ENCODE measurements at places on chromosomes 12 and 14.

- DNase-seq = no peak
Measured at GRCh38 chr12:103667125-103667524, 80.1 kb downstream of the STAB2 start.

- DNase-seq = peak; percentile 16
Measured at GRCh38 chr12:10186299-10186698, 7.5 kb downstream of the TMEM52B start.

DNA sequence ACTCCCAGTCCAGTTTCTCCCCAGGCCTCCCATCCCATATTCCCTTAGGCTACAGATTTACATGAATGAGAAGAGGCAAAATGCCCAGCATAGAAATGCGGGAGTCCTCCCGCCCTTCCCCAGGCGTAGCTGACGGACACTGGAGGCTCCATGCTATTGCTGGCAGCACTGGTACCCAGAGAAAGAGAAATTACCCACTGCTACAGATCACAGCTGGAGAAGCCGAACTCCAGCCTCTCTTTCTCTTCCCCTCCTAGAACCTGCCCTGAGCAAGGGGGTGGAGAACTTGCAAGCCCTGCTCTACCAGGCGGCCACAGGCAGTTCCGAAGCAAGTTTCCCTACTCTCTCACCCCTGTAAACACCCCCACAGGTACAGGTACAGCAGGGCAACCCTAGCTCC, 3.6 kb downstream of the LTBR start:
- no peak for DNase-seq

DNA sequence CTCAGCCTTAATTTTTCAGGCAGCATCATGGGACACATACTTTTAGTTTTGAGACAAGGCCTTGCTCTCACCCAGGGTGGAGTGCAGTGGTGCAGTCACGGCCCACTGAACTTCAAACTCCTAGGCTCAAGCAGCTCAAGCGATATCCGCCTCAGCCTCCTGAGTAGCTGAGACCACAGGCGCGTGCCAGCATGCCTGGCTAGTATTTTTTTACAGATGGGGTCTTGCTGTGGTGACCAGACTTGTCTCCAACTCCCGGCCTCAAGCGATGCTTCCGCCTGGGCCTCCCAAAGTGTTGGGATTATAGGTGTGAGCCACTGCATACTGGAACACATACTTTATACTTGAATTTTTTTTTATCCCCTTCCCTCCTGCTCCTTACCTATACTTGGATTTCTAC, 2.8 kb downstream of the RDH5 start:
- DNase-seq = no peak

GRCh38 chr14:49566714-49567113, 19.5 kb downstream of the RPS29 start:
- no peak for DNase-seq

- no peak for DNase-seq
Measured at GRCh38 chr14:60311417-60311816, 62.4 kb downstream of the PPM1A start.

- DNase-seq = peak; percentile 63
Measured at GRCh38 chr12:102702447-102703114, 214.5 kb downstream of the PAH start.
